ENCODE measurements at places on chromosomes 12 and 14.

DNA sequence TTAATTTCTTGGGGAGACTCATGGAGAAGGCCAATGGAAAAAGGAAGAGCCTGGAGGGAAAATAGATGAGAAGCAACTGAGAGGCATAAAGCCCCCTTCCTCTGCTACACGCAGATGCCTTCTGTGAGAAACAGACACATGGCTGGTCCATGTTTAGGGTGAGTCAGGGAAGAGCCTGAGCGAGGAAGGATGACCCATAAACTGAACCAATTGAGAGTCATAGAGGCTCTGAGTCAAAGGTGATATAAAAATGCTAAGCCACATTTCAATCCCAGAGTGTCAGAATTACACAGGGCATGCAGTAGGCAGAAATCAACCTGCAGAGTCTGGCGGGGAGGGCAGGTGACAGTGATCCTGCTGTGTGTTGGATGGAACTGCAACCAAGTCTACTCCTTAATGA, 30.1 kb upstream of the NEDD1 start:
- DNase-seq: no peak

- no peak for DNase-seq
Observed at GRCh38 chr12:76470028-76470939, 89.3 kb downstream of the OSBPL8 start.

DNA sequence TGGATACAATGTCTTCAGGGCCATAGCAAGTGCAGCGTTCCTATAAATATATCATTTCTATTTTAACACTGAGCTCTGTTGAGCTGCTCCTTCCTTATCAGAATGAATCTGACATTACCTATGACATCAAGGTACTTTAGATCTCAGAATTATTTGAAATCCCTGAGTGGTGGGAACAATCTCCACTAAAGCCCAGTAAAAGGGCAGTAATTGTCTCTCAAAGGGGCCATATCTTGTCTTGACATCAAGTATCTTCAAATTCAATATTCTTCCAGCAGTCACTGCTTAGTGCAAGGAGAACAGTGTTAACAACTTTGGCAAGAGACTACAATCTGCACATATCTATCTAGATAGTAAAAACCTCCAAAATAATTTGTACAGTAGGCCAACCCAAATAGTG, 21.7 kb upstream of the ST8SIA1 start:
- no peak for DNase-seq

- DNase-seq: no peak
Observed at GRCh38 chr12:14514154-14514842, 53.4 kb downstream of the PLBD1 start.

DNA sequence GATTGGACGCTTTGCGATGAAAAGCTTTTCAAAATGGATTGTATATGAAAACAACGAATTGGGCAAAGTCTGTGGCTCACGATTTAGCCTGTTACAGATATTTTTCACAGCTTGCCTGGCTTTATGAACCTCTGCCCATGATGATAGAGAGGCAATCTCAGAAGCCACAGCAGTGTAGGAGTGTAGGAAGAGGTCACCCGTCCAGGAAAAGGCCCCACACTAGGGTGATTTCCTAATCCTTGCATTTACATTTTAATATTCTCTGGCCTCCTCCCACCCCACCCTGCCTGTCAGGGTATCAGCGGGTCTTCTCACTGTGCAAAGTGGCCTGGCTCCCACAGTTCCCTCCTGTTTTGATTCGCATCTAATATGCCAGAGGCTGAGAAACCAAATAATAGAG, 81.8 kb upstream of the FOXN3 start:
- DNase-seq: no peak

- no peak for DNase-seq
Observed at GRCh38 chr14:20614038-20614840, 23.1 kb upstream of the RNASE12 start.
